Hepatic stellate cell (primary cell): ENCODE measurements at places on chromosomes 4 and X.
A peak's percentile ranks its signal among the peaks of the same experiment; 100 is the strongest.

DNA sequence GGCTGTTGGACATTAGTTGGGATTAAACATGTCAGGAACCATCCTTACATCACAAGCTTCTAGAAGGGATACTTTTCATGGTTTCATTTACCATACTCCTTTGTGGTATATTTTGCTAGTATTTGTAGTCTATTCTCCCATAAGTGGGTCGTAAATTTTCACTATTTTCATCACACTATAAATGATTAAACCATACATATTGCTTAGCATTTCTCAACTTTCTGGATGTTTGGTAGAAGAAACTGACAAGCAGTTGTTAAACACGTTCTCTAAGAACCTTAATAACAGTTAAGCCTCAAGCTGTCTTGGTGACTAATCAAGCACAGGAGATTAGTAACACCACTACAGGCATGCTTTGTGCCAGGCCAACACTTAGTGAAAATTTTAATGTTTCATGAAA, 375.5 kb downstream of the NAF1 start:
- DNase-seq = no peak

DNA sequence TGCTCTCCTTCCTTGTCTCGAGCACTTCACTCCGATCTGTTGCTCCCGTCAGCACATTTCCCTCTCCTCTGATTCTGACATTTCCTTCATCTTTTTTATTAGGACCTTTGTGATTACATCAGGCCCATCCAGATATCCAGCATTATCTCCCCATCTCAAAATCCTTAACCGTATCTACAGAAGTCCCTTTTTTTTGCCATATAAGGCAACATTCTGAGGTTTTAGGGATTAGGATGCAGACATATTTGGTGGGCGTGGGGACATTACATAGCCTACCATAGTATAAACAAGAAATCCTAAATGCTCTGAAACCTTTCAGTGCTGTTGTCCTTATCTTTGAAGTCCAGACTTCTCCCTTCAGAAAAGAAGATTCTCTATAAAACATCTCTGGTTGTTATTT, 505.0 kb upstream of the PITX2 start:
- no peak for DNase-seq

GRCh38 chr4:99821918-99822503, 5.4 kb downstream of the DAPP1 start:
- no peak for DNase-seq

GRCh38 chr4:159401226-159401712, 298.4 kb downstream of the RAPGEF2 start:
- no peak for DNase-seq

GRCh38 chrX:47992095-47992380, 11.8 kb downstream of the ZNF182 start:
- no peak for DNase-seq

GRCh38 chr4:123299212-123299691, 97.3 kb upstream of the SPRY1 start:
- peak; percentile 14 for DNase-seq

DNA sequence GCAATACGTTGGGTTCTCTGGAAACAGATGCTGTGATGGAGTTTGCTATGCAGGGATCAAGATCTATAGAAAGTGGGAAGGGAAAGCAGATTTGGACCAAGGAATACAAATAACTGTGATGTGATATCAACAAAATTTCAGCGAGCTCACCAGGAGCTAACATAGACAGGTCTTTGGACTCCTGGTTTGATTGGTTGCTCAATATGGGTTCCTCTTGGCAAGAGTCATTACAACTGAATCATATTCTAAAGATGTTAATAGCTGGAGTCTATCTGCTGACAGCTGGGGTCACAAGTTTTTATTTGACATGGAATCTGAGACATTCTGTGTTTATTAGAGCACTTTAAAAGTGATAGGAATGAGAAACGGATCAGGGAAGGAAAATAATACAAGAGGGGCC, 637.6 kb upstream of the GNPDA2 start:
- DNase-seq = no peak

- no peak for DNase-seq
Observed at GRCh38 chr4:16663732-16664131, 234.7 kb downstream of the LDB2 start.

GRCh38 chr4:62004881-62005280, 804.8 kb downstream of the ADGRL3 start:
- DNase-seq = no peak

DNA sequence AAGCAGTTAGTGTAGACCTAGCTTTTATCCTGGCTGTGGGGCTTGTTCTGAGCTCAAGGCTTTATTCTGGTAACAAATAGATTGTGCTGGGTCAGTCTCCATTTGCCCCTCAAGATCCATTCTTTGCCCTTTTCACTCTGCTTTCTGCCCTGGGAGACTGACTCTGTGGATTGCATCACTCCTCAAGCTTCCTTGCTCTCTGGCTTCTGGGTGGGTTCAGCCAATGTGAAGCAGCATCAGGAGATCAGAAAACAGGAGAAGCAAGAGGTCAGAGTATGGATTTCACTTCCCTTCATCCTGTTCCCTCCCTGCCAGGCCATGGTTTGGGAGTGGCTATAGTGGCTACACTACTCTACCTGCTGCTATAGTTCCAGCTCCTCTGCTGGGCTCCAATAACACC, 184.1 kb upstream of the NDP start:
- DNase-seq = no peak

- DNase-seq = no peak
Observed at GRCh38 chrX:39174772-39175417, 373.6 kb downstream of the MID1IP1 start.

DNA sequence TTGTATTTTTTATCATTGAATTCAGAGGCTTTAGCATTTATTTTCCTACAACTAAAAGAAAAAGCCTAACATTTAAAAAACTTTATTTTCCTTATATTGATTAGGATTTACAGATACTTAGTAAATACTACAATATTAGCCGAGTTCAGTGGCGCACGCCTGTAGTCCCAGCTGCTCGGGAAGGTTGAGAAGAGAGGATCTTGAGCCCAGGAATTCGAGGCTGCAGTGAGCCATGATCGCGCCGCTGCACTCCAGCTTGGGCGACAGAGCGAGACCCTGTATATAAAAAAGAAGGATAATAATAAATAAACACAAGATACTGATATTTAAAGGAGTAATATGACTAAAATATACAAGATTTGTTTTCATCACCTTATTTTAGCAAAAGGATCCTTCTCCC, 681 bp upstream of the UPF3B start:
- DNase-seq = no peak

DNA sequence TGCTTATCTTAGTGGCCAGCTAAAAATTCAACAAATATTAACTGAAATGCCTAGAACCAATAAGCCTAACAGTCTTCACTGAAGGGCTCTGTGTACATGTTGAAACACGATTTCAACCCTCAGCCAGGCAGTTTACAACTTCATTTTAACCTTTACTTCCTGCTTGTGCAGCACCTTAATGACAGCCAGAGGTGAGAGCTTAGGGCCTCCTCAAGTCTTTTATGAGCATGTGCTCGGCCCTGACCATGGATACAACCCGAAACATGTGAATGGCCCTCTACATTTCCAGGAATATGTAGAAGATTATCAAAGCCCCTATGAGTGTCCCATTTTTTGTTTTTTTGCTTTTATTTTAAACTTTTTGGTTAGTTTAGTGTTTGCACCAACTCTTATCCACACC, 88.3 kb downstream of the MSN start:
- DNase-seq = no peak

GRCh38 chr4:164755432-164755831, 1.5 kb downstream of the SMIM31 start:
- no peak for DNase-seq

- no peak for DNase-seq
Observed at GRCh38 chr4:104344342-104344980, 150.2 kb downstream of the CXXC4 start.

DNA sequence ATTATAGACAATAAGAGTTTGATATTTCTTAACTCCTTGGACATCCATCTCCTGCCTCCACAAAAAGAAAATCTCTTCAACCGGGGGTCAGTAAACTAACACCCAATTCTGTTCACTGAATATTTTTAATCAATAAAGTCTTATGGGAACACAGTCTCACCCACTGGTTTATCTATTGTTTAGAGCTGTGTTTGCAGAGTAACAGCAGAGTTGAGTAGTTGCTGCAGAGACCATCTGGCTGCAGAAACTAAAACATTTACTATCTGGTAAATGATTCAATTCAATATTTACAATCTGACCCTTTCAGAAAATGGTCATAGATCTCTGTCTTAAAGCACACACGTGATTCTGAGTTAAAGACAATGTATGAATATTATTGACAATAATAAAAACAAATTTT, 94.0 kb downstream of the TMA16 start:
- no peak for DNase-seq

- DNase-seq = no peak
Observed at GRCh38 chrX:17597836-17598439, 139.4 kb upstream of the SCML1 start.

- no peak for DNase-seq
Observed at GRCh38 chr4:45518832-45519231, 605.0 kb downstream of the GABRG1 start.

DNA sequence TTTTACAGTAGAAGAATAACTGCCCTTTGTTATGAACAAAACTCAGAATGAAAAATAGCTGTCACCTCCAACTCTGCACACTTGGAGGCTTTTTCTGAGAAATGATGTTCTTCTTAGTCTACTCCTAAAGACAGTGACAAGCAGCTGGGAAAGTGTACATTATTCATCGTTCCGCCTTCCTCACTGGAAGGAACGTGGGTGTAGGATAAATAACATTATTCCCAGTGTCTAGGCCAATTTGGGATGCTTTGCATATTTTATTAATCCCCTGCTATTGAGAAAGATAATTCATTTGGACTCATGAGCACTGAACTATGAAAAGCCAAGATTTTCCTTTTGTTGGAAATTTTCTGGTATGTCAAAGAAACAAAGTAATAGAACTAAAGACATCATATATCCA, 87.8 kb downstream of the VCX2 start:
- no peak for DNase-seq

GRCh38 chr4:104906276-104906675, 240.4 kb upstream of the TET2 start:
- DNase-seq = no peak

GRCh38 chr4:140754918-140755773, 1.0 kb downstream of the TBC1D9 start:
- DNase-seq = no peak

- no peak for DNase-seq
Observed at GRCh38 chrX:146854281-146854680, 39.7 kb upstream of the CXorf51A start.

- no peak for DNase-seq
Observed at GRCh38 chr4:78024576-78025091, 32.5 kb upstream of the FRAS1 start.

DNA sequence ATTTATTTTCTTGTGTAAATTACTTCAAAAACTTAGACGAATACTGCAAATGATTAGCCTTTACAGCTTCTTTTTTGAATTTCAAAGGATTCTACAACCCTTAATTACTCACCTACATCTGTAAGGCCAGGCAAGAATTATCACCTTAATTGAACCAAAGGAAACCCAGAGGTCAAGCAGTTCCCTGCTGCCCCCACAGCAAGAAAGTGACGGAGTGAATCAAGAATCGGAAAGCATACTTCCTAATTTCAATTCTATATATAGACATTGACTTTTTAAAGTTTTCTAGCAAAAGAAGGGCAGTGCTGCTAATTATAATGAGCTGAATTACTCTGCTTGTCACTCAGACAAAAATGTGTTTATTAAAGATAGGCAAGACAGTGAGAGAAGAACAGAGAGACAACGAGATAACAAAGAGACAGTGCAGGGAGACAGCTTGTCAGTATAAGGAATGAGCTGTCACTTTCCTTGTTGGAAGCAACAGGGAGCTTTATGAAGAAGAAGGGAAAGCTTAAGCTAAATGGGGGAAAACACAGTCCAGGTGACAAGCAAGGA, 47.5 kb upstream of the SPANXN4 start:
- DNase-seq = no peak

- DNase-seq = no peak
Observed at GRCh38 chr4:101067383-101067782, 279.9 kb downstream of the PPP3CA start.

GRCh38 chr4:138953961-138954371, 61.6 kb upstream of the NOCT start:
- peak; percentile 77 for DNase-seq

- peak; percentile 50 for DNase-seq
Observed at GRCh38 chr4:78776729-78777575, 802 bp downstream of the BMP2K start.

DNA sequence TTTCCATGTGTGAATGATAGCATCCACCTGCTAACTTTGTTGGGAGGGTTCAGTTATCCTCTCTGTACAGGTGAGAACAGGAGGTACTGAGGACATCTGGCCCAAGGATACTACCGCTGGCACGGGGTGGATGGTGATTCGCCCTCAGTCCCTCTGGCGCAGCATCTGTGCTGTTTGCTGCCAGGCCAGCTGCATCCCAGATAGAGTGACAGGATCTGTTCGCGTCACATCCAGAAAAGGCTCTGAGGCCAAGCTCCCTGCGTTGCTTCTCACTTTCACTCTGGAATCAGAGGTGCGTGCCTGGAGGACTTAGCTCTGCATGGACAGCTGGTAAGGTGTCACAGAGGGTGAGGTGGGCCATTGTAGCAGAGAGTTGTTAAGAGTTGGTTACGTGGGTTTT, 95.4 kb downstream of the TBL1X start:
- no peak for DNase-seq

GRCh38 chrX:43822014-43822413, 60.2 kb downstream of the MAOB start:
- DNase-seq = no peak

DNA sequence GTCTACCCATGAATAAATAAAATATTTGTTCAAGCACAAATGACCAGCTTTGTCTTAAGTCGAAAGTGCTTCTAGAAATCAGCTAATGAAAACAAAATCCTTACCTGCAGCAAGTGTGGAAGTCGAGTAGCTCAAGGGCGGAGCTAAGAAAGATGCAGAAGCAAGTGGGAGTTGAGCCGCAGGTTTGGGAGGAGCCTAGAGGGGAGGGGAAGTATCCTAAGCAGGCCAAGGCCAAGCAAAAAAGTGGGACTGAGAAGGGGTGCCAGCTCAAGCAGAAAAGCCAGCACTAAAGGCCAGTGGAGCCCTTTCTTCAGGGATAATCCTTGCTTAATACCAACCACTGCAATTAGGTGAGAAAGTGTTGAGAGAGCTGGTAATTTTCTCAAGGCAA, 60.8 kb downstream of the DLG3 start:
- no peak for DNase-seq
